ENCODE measurements at places on chromosomes 3 and 15. TPM values are rescaled to one million over a fixed set of nuclear protein-coding genes. Genes with fewer than 3 reads are reported as not detected.

The CFAP91 gene
- total RNA-seq: 17.3 TPM

DNA sequence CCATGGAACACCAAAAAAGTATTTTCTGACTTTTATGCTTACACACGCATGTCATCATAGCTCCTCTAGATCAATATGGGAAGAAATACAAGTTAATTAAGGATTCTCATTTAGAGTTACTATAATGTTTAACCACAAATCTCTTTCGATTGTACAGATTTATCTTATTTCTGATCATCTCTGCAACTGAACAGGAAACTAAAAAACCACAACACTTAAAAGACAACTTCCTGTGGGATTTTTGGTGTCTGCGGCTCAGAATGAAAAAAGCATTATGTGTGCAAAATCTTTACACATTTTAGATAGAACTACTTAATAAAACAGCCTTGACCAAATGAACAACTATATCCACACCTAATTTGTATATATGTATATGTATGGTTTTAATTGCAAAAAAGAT is 3.0 kb upstream of the TJP1 start:
- no peak for DNase-seq

GRCh38 chr3:180277041-180277440 is 240.3 kb upstream of the PEX5L start:
- DNase-seq: no peak

GRCh38 chr3:182711261-182711683 is 82.0 kb upstream of the ATP11B start:
- DNase-seq: no peak

The IL16 gene
- total RNA-seq: 54.0 TPM

DNA sequence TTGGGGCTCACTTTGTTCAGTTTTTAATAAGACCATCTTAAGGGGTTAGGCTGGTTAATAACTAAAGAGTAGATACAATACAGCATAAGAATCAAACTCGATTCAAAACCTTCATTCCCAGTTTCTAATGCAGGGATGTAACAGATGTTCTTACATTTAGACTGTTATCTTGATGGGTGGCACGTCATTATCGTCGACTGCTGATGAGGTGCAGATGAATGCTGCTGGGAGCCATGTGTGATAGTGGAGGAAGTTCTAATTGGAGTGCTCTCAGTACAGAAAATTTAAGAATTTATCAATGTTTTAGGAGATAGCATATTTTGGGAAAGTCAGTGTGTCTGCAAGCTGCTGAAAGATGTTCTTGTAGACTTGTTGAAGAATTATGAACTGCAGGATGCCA is 331.5 kb downstream of the PTPRG start:
- DNase-seq: no peak

The DNASE1L3 gene
- total RNA-seq: 2.0 TPM

The C3orf70 gene
- total RNA-seq: 12.9 TPM
